ENCODE measurements at places on chromosomes 7 and 10.
A peak's percentile ranks its signal among the peaks of the same experiment; 100 is the strongest.

DNA sequence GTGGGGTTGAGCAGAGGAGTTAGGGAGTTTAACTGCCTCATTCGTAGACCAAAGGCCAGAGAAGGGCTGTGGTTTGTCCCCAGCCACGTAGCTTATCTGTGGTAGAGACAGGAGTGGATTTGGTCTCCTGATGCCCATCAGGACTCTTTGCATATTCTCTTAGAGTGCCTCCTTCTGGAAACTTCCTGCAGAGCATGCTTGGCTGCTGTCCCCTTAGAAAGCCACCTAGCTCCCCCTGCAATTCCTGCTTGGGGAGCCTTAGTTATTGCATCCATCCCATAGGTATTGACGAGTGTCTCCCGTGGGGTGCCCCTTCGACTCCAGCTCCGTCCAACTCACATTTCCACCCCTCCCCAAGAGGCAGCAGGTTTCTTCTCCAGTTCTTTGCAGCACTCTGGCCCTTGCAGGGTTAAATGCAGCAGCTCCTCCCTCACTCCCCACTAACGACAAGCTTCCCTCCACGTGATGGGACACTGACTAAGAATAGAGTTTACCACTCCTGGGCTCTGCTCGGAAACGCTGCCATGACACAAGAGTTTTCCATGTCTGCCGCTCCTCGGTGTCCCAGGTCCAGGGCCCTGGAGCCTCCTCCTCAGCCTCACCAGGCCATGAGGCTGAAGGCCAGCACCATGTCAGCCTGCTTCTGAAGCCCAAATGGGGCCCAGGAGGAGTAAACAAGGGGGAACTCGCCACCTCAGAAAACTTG, 147.8 kb upstream of the UNC5B start:
- DNase-seq, result no peak

DNA sequence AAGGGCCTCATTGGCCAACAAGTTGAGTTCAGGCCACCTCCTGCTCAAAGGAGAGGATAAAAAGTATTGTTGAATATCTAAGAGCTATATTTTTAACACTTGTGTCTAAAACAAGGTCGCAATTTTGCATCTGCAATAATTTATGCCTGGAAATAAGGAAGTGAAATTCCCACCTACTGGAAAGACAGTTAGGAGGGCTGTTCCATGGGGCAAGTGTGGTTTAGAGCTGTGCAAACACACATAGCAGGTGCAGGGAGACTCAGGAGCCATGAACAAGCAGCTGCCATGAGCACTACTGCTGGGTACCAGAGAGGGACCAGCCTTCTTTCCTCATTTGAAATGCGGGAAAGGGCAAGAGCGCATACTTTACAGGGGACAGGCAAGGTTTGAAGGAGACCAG, 35.5 kb upstream of the IKZF1 start:
- no peak for DNase-seq

GRCh38 chr10:114708717-114709335, 50.8 kb upstream of the ABLIM1 start:
- DNase-seq, result no peak

GRCh38 chr10:44883593-44884331, 27.4 kb upstream of the TMEM72 start:
- no peak for DNase-seq

DNA sequence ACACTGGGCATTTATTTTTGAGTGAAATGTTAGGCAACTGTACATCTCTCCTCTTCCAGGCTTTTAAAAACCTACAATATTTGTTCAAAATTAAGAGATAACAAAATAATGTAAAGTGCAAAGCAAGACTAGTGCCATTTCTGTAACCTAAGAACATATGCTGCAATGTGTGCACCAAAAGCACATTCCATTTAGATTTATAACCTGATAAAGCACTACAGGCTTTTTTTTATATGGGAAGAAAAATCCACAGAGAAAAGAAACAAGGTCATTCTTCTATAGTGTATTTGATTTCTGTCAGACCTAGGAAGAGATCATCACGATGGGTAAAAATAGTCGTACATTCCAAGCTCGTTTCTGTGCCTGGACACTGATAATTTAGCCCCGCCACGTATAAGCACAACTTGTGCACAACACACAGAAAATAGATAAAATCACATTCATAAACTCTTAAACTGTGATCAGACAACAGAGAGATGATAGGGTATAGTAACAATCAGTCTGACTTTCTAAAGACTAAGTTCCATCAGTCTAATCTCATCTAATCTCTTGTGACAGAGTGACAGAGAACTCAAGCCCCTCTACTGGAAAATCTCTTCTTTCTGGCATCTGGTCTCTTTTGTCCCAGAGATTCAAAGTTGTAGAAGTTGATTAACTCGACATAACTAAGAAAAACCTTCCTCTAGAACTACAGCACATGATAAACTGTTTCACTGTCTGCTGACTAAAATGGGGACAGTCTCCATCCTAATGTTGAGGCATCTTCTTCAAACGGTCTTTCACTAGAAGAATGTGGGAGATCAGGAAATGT, 6.7 kb downstream of the LAMB1 start:
- DNase-seq, result no peak

DNA sequence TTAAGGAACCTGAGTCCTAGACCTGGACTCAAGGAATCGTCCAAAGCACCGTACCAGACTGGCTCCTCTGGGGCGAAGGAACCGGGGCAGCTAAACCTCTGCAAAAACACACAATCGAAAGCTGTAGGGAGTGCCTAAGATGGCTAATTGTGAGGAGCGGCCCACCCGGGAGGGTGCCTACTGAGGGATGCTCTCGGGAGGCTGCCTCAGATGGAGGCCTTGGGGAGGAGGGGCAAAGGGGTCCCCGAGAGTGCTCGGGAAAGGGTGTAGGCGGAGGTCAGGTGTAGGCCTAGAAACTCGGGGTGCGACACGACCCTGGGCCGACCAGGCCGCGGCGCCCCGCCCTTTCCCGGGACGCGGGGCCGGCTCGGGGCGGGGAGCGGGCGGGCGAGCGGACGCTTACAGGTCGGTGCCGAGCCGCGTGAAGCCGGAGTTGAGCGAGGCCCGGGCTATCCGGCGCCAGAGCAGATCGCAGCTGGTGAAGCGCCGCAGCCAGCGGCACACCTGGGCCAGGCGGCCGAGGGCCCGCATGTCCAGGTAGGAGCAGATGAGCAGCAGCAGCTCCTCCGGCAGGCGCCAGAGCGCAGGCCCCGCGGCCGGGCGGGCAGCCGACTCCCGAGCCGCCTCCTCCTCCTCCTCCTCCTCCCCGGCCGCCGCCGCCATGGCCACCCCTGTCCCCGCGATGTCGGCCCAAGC, 844 bp downstream of the FBXW4 start:
- peak; percentile 25 for DNase-seq

DNA sequence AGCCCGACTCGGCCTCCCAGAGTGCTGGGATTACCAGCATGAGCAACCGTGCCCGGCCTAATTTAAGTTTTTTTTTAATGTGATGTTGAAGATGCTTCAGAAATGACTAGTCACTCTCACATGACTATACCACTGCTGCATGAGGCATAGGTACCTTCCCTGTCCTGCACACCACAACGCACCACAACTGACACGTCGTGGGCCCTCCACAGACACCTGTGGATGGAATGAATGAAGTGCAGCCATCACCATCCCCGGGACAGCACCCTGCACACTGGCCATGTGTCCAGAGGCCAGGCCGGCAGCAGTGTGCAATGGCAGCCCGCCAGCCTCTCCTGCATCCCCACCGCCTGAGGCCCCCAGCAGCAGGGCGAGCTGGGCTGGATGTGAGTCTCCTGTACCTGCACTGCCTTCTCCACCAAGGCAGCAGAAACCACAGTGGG, 55.1 kb downstream of the VOPP1 start:
- no peak for DNase-seq

All from stromal cell of bone marrow (primary cell).